ENCODE measurements at places on chromosomes 1 and 21. TPM values are rescaled to one million over a fixed set of nuclear protein-coding genes. Genes with fewer than 3 reads are reported as not detected.

The SYPL2 gene
- total RNA-seq, result 48.1 TPM

The ERO1B gene
- total RNA-seq, result 12.0 TPM

The MLLT11 gene
- total RNA-seq, result 1.9 TPM

The LIPI gene
- total RNA-seq, result 0.40 TPM

The GJA8 gene
- total RNA-seq, result 1.1 TPM

DNA sequence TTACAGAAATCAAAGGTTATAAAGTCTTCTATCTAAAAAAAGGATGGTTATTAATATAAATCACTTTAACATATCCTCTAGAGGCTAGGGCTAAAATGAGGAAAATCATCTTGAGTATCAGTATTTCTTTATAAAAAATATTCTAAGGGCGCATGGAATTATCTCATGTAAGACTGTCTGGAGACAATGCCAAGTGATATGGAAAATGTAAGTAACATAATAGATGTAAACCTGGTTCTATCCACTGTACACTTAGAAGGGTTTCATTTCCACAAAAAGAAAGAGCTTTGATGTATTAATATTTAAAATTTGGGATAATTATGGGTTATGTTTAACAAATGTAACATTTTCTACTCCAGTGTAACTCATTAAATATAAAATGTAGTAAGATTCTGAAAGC, 95.9 kb upstream of the DPH5 start:
- H3K4me1 ChIP-seq, result no peaks in the 10 kb centered on the region
- DNase-seq, result no peak
- no peak overlapping the region for H3K4me3 ChIP-seq
- H3K27me3 ChIP-seq, result no peaks in the 10 kb centered on the region
- H3K27ac ChIP-seq, result no peak overlapping the region
- no peaks in the 10 kb centered on the region for H3K36me3 ChIP-seq

GRCh38 chr1:40309374-40310128, 7.5 kb downstream of the COL9A2 start:
- no peak overlapping the region for H3K4me3 ChIP-seq
- H3K4me1 ChIP-seq, result peaks cover 8% of the 10 kb centered on the region
- H3K27ac ChIP-seq, result no peak overlapping the region
- no peaks in the 10 kb centered on the region for H3K36me3 ChIP-seq

- no peak overlapping the region for H3K4me3 ChIP-seq
- no peak for DNase-seq
- no peaks in the 10 kb centered on the region for H3K27me3 ChIP-seq
Measured at GRCh38 chr1:150557065-150557600, 7.9 kb downstream of the ADAMTSL4 start.

- H3K36me3 ChIP-seq, result no peaks in the 10 kb centered on the region
- H3K27ac ChIP-seq, result no peak overlapping the region
- H3K27me3 ChIP-seq, result no peaks in the 10 kb centered on the region
Measured at GRCh38 chr1:204203206-204203767, 7.0 kb upstream of the KISS1 start.

DNA sequence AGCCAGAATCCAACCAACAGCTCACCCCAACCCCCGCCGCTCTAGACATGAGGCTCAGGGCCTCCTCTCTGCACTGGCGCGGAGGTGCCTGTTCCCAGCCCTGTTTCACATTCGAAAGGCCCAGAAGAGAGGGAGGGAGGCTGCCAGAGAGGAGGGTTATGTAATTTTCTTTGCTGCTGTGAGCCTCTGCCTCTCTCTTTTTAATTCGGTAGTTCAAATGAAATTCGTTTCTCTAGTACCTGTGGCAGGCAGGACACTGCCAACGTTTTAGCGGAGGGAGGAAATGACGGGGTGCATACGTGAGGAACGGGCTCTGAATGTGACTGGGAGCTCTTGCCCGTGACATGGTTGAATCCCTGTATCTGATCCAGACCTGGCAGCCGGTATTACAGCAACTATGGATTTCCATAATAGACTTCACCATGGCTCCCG, 9.4 kb downstream of the PRDM16 start:
- H3K36me3 ChIP-seq, result no peaks in the 10 kb centered on the region
- peaks cover 10% of the 10 kb centered on the region for H3K27me3 ChIP-seq
- H3K27ac ChIP-seq, result no peak overlapping the region
- H3K4me1 ChIP-seq, result no peaks in the 10 kb centered on the region
- H3K4me3 ChIP-seq, result no peak overlapping the region

DNA sequence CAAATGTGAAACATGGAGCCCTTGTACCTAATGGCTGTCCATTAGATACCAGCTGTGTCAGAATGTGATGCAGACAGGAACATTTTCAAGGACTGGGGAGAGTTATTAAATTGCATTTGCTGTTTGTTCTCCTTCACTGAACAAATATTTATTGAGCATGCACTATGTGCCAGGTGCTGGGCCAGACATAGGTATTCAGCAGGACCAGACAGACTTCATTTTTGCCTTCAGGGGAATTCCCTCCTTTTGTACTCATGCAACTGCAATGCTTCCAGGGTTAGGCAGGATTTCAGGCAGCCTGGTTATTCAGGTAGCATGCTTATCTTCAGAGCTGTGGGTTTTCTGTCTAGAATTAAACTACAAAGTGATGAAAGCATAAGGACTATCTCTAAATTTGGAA, 64.2 kb upstream of the SMYD2 start:
- no peaks in the 10 kb centered on the region for H3K4me1 ChIP-seq
- no peaks in the 10 kb centered on the region for H3K36me3 ChIP-seq
- DNase-seq, result peak; percentile 84
- H3K4me3 ChIP-seq, result no peak overlapping the region
- no peak overlapping the region for H3K27ac ChIP-seq
- H3K27me3 ChIP-seq, result no peaks in the 10 kb centered on the region

- no peak overlapping the region for H3K4me3 ChIP-seq
- no peaks in the 10 kb centered on the region for H3K4me1 ChIP-seq
- no peak overlapping the region for H3K27ac ChIP-seq
Measured at GRCh38 chr1:50112193-50112592, 3.5 kb downstream of the ELAVL4 start.

DNA sequence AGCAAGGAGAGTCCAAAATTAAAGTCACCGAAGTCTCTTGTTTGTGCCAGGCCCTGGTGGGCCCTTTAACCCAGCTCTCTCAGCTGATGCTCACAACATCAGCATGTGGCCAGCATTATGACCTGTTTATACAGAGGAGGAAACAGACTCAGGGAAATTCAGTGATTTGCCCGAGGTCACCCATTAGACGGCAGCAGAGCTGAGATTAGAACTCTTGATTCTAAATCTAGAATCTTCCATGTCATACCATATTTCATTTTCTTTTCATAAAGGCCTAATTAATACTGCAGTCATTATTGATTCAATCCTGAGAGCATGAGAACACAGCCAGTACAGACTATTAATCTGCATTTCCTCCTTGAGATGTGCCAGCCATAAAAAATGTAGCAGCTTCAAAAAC, 63.7 kb downstream of the KCNN3 start:
- DNase-seq, result no peak
- no peak overlapping the region for H3K4me3 ChIP-seq
- H3K27me3 ChIP-seq, result no peaks in the 10 kb centered on the region
- no peaks in the 10 kb centered on the region for H3K36me3 ChIP-seq
- H3K27ac ChIP-seq, result no peak overlapping the region

DNA sequence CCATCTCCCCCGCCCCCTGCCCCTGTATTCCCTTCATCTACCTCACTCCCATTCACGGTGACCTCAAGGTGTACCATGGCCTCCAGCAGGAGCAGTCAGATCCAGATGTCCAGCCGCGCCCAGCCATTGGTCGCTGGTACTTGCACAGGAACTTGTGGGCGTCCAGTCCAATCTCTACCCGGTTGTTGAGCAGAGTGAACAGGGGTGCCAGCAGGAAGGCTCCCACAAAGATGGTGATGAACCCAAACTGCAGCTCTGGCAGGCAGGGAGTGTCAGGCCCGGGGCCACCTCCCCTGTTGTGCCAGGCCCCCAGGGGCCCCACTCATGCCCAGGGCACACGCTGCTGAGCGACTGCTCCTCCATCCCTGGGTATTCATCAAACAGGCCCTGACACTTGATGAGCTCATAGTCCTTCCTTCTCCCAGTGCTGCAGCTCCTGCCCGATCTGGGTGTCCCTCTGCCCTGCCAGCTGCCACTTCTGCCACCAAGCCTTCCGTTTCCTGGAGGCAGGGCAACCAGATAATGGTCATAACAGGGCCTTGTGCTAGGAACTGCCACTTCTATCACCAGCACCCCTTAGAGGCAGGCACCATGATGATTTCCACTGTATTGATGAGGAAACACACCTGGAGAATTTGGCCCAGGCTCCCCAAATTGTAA, 5.7 kb upstream of the ARHGEF19 start:
- DNase-seq, result no peak
- peak overlapping the region; percentile 36 for H3K27ac ChIP-seq
- H3K4me3 ChIP-seq, result no peak overlapping the region
- H3K4me1 ChIP-seq, result no peaks in the 10 kb centered on the region

DNA sequence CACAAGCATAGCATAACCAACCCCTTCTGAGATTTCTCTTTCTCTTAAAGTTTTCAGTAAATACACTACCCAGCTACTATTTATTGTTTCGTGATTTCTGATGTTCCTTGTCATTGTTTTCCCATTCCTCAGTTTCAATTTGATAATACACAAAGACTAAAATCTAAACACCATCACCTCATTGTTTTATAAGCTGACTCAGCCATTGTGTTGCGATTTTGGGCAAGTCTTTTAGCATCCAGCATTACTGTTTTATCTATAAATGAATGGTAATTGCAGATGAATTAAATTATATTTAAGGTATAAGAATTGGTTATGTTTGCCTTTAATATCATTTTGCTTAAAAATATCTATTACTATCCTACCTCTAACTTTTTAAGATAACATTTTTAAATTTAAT, 1308.5 kb downstream of the PLA2G4A start:
- no peak overlapping the region for H3K27ac ChIP-seq
- no peak overlapping the region for H3K4me3 ChIP-seq
- DNase-seq, result no peak
- H3K4me1 ChIP-seq, result no peaks in the 10 kb centered on the region

DNA sequence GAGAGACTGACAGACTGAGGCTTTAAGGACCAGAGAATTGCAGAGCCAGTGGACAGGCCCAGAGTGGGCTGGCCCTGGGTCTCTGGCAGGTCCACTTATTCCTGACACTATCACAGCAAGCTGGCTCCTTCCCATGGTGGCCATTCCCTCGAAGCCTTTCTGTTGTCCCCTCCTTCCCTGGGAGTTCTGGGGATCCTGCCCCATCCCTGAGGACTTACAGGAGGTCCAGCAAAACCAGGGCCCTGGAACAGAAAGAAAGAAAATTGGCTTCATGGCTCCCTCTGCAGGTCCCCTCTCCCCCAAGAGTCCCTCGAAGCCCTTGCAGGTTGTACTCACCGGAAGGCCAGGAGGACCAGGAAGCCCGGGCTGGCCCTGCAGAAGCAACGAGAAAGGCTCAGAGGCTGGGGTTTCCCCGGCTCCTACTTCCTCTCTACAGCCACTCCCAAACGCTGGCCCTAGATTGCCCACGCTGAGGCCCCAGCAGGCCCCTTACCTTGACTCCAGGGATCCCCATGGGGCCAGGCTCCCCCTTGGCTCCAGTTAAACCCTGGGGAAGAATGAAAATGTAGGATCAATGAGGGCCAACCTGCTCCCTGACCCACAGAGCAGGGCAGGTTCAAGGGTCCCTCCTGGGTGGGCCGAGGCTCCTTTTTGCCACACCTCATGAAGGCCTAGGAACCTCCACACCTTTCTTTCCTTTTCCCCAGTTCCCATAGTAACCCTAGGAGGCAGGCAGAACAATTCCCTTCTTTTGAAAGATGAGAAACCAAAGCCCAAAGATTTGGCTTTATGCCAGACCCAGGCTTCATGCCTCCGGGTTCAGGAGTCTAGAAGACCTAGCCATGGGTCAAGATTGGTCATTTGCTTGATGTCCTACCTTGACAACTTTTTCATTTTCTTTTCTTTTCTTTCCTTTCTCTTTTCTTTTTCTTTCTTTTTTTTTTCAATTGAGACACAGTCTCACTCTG, 4.6 kb downstream of the COL9A2 start:
- H3K36me3 ChIP-seq, result no peaks in the 10 kb centered on the region
- no peak for DNase-seq
- H3K4me3 ChIP-seq, result no peak overlapping the region
- H3K27ac ChIP-seq, result no peak overlapping the region
- H3K27me3 ChIP-seq, result no peaks in the 10 kb centered on the region
- H3K4me1 ChIP-seq, result no peaks in the 10 kb centered on the region

DNA sequence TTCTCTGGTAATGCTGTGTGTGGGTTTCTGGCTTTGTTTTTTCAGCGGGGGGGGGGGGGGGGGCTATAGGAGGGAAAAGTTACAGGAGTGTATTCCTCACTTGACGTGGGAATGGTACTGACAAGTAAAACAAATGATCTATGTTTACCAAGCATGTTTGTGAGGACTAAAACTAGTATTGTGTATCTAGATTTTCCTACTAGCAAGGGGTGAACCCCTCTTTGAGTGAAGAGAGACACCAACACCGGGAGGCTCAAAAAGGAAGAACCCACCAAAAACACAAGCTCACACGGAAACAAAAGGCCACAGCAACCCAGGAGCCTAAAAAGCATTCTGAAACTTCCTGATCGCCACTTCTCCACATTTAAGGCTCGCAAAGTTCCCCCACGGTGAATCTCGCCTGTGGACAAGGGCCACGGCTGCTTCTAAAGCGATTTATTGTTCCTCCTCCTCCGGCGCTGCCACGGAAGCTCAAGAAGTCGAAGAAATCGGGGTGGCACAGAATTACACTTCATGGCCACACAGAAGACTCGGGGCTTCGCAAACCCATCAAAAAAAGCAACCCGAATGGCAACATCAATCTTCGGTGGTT, 703 bp downstream of the PUM1 start:
- no peaks in the 10 kb centered on the region for H3K27me3 ChIP-seq
- peak overlapping the region; percentile 99 for H3K27ac ChIP-seq
- H3K36me3 ChIP-seq, result no peaks in the 10 kb centered on the region

DNA sequence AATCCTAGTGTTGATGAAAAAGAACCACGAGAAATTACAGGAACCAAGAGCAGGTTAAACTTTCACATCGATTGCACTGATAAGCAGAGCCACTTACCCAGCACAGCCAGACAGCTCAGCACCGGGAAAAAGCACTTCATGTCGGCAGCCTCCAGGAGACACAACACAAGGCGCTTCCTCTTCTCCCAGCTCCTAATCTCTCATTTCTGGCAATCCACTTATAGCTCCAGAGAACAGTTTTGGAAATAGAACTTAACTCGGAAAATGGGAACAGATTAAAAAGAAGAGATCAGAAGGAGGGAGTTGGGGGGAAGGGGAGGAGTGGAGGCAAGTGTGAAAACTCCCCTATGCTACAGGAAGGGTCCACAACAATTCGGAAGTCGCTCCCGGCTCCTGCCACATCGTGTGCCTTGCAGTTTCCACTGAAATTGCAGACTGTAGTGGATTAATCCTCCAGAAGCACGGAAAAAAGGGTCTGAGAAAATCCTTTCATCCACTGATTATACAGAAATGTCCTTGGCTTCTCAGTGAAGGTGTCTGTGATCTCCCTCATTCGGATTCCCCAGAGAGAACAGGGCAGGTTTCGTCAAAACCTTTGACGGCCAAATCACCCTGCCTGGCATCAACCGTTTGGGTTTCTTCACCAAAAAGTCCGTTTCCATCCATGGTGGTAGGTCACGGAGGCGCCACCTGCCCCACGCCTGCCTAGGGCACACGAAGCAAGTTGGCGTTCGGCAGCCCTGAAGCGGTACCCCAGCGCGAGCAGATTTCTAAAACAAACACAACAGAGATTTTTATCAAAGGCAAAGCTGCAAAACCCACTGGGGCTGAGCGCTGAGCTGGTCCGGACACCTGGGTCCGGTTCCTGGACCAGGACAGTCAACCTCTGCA, 1.1 kb downstream of the IGSF3 start:
- H3K27me3 ChIP-seq, result no peaks in the 10 kb centered on the region
- peak overlapping the region; percentile 77 for H3K4me3 ChIP-seq
- no peak for DNase-seq
- H3K4me1 ChIP-seq, result no peaks in the 10 kb centered on the region
- no peaks in the 10 kb centered on the region for H3K36me3 ChIP-seq

- H3K27me3 ChIP-seq, result no peaks in the 10 kb centered on the region
- H3K27ac ChIP-seq, result no peak overlapping the region
- no peaks in the 10 kb centered on the region for H3K4me1 ChIP-seq
- no peak for DNase-seq
Measured at GRCh38 chr1:234433563-234434285, 45.3 kb downstream of the TARBP1 start.

Data from prostate gland (tissue), 2 donors.